Stimulated activated CD8-positive, alpha-beta memory T cell treated with anti-CD3 and anti-CD28 coated beads, Interleukin-2, amount 100 ng/mL, for 1 hour (primary cell): ENCODE measurements at places on chromosomes 5 and 9.
A peak's percentile ranks its signal among the peaks of the same experiment; 100 is the strongest.

GRCh38 chr9:109780453-109781033 is 545 bp downstream of the PALM2AKAP2 start:
- DNase-seq: no peak

- no peak for DNase-seq
These were observed 52.7 kb upstream of the TJP2 start for GRCh38 chr9:69121155-69122081.

DNA sequence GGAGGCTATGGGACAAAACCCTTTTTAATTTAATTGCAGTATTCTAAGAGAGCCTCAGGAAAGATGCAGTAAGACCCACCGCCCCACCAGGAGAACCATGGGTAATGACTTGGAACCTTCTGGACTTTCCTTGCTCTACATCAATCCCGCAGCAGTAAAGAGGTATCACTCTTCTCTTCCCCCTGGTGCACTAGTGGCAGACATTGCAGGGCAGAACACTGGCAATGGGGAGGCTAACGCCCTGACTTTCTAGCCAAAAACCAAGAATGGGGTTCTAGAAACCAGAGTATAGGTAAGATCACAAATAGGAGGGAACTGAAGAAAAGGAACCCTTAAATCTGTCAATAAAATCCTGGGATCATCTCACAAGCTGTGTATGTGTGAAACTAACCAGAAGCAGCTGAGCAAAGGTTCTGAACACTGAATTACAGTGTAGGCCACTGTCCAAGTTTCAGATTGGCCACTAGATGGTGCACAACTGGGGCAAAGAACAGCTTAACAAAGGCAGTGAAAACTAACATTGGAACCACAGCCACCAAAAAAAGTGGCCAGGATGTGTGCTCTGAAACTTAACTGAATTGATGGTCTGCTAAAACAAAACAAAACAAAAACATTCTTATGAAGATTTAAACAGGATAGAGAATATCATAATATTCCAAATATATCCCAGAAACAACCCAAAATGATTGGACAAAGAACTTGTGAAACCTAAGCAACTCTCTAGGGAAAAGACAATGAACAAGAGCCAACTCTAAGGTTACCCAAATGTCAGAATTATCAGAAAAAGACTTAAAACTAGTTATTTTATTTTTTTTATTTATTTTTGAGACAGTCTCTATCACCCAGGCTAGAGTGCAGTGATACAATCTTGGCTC is 6.6 kb upstream of the FAM151B start:
- no peak for DNase-seq

DNA sequence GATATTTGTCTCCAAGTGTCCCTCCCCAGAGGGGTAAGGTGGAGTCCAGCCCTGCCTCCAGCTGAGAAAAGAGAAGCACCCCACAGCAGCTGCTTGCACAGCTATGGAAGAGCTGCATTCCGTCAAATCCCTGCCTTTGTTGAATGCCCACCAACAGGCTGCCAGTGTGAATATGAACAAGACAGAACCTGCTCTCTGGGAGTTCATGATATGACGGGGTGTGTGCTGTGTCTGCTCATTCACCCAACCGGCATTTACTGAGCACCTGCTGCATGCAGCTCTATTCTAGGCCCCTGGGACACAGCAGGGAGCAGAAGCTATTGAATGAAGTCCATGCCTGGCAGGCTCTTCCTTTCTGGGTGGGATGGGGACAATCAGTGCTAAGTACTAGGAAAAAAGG is 238.8 kb downstream of the GADD45G start:
- DNase-seq: no peak

- no peak for DNase-seq
These were observed 271.4 kb downstream of the CSNK1G3 start for GRCh38 chr5:123783421-123783820.

GRCh38 chr5:173229966-173230689 is 4.9 kb downstream of the NKX2-5 start:
- DNase-seq: no peak

- no peak for DNase-seq
These were observed 11.2 kb upstream of the TPM2 start for GRCh38 chr9:35700942-35701341.

DNA sequence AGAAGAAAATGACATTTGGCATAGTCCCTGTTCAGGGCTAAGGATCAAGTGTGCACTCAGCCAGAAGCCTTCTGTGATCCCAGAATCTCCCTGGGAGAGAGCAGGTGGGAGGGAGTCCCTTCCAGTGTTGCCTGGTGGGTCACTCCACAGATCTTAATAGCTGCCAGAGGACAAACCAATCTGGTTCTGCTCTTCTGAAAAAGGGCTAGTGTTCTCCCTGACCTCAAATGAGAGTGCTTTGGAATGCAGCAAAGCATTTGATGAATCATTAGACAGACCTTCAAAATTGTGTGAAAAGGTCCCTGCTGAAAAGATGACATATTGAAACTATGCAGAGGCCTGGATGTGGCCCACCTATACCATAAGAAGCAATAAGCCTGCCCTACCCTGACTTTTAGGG is 339.7 kb downstream of the TMEM232 start:
- no peak for DNase-seq

GRCh38 chr5:177487975-177488374 is 9.4 kb downstream of the PDLIM7 start:
- DNase-seq: no peak

DNA sequence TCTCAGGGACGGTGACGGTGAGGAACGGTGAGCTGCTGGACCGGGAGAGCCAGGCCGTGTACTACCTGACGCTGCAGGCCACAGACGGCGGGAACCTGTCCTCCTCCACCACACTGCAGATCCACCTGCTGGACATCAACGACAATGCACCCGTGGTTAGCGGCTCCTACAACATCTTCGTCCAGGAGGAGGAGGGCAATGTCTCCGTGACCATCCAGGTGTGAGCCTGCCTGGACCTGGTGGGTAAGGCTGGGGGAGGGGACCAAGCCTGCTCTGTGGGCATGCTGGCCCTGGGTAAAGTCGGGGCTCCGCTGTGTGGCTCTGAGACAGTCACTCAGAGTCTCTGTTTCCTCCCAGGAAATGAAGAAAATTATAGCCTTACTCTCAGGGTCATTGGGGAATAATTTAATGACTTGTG is 29.3 kb downstream of the CDHR2 start:
- DNase-seq: peak; percentile 9

- DNase-seq: no peak
These were observed 49.8 kb downstream of the NR6A1 start for GRCh38 chr9:124721109-124721906.

DNA sequence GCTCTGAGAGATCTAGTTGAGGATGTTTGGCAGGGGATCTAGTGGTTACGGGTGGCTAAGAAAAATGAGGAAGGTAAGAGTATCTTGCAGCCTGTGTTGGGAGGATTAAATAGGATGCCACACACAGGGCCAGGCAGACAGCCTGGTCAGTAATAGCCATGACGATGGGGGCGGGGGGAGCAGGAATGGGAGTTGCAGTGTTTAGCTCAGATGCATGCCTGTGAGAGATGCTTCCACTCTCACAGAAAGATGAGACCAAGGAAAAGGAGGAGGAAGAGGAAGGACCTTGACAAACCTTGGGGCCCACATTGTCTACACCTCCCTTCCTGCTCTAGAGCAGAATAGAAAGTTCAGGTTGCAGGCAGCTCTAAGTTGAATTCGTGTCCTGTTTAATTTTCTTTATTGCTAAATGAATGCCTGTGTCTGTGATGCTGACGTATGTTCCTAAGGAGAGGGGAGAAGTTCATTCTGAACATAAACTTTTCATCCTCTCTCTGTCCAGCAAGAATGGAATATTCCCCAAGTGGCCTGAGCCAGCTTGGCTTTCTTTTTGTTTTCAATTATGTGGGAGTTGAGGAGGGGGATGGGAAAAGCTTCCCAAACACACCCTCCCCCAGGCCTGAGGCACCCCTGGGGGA is 28.7 kb downstream of the TGFBI start:
- no peak for DNase-seq

DNA sequence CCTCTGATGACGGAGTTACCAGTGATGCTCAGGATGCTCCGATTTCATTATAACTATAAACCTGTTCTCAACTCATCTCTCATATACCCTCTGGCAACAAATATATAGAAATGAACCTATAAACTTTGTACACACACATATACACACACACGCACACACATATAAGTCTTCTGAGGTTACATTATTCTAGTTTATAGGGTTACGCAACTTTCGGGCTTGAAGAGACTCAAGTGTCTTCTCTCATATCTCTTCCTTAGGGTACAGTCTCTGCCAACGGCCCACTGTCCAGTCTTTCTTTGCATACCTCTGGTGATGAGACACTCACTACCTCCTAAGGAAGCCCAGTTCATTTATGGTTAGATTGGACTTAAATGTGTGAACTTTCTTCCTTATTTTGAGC is 69.4 kb upstream of the TBC1D2 start:
- no peak for DNase-seq

DNA sequence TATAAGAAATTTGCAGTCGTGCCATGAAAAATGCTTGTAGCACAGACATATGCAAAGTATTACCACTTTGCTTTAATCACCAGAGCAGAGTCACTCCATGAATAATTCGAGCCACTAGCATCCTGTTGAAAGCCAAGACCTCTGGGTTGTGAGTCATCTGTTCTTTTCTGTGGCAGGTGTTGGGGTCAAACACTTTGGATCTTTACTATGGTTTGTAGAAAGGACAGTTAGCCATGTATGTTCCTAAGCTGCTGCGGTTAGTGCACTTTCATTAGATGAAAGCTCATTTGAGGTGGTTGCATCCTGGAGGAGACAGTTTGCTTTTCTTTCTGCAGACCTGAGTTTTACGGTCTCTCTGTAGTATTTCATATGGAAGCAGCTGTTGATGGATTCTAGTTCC is 223.7 kb downstream of the DMRT2 start:
- no peak for DNase-seq

GRCh38 chr5:76838481-76839261 is 11.1 kb upstream of the S100Z start:
- DNase-seq: no peak

DNA sequence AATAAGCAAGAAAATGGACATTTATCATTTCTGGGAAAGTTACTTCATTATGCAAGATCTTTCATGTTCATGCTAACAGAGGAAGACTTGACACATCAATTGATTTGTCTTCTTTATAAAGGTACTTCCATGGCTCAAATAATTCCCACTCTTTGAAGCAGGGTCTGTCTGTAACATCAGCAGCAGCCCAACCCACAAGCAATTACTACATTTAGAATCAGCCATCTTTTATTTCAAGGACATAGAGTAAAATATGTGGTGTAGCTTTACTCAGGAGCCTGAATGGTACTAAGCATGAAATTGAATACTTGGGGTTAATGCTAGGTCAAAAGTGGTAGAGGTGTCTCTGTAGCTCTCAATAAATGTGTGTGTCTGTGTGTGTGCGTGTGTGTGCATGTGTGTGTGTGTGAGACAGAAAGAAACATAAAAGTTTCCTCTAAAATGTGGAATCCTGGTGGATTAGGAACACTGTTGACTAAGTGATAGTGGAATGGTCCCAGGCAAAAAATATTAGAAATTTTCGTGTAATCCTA is 581.1 kb downstream of the CAAP1 start:
- DNase-seq: no peak

- DNase-seq: no peak
These were observed 52.7 kb upstream of the IFNK start for GRCh38 chr9:27471366-27471765.

DNA sequence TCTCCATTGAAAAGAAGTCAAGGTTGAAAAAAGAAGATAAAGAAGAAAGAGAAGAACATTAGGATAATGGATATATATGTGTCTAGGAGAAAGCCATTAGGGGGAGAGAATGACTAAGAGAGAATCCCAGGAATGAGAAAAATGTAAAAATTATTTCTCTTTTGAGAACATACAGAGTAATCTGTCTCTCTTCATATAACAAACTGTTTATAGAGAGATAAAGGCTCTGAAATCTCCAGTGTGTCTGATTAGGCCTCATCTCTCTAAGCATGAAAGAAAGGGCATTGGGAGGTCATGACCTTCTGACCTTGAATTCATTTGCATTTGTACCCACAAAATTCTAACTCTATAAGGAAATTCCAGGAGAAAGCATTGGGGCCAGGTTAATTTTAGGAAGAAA is 3.5 kb upstream of the MPDZ start:
- no peak for DNase-seq
